ENCODE measurements at places on chromosomes 16 and 17. TPM values are rescaled to one million over a fixed set of nuclear protein-coding genes. Genes with fewer than 3 reads are reported as not detected.

SYCE1L gene
- total RNA-seq, result 0.12 TPM

ACE gene
- 4.4 TPM for total RNA-seq

PTX4 gene
- total RNA-seq, result not detected

G6PC1 gene
- total RNA-seq, result not detected

KRTAP16-1 gene
- not detected for total RNA-seq

DNA sequence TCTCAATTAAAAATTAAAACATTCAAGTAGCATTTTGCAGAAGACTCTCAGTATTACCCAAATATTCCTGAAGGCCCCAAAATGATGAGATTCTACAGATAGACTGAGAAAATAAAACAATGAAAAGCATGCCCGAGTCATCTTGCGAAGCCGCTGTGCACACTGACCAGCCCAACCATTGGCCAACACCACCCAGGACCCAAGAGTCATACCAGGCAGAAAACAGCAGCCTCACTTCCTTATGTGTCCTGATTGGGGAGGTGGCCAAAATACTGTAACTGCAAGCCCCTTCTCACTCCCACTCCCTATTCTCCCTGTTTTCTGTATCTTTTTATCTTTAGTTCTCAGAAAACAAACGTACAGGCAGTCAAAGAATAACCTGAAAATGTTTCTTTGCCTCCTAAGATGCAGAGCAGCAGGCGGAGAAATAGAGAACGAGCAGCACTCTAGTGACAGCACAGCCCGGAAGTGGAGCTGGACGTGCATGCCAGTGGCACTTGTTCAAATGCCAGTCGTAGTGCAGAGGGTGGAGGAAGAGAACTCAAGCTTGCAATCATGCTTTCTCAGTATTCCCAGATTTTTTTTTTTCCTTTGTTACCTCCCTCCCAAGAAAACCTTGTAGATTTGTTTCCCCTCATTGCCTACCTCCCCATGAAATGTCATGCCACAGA lies 182.3 kb upstream of the SOX9 start:
- no peak for DNase-seq

- no peak for DNase-seq
Measured at GRCh38 chr16:23274968-23275367, 27.1 kb upstream of the SCNN1B start.

GRCh38 chr16:77332792-77333191 lies 102.0 kb downstream of the ADAMTS18 start:
- DNase-seq, result no peak

DNA sequence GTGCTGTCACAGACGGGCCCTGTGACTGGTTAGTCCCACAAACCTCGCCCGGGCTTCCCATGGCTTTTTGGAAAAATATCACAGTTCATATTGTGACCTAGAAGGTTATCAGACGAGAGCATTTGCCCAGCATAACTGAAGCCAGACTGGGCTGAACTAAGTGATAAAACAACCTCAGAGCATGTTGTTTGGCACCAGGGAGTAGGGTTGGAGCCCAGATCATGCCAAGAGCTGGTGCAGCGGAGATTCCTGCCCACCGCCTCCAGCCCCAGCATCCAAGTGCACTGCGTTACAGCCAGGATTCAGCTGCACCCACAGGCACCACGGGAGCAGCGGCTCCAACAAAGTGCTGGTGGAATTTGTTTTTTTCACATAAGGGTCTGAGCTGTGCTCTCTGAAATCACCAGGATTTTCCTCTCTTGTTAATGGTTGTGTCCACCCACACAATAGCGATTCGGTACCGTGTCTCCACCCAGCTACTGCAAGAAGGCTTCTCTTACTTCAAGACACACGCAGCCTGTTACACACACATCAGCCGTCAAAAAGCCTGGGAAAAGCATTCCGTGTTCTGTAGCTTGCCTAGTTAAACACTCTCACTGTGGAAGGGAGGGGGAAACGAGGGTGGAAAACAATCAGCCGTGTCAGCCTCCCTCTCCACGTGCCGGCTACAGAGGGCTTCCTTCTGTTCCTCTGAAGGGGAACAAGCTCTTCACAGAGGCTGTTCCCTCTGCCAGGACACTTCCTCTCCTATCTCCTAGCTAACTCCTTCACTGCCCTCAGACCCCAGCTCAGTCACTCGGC lies 273.8 kb downstream of the C16orf95 start:
- no peak for DNase-seq

GRCh38 chr16:86533076-86533475 lies 22.0 kb downstream of the MTHFSD start:
- DNase-seq, result no peak

DNA sequence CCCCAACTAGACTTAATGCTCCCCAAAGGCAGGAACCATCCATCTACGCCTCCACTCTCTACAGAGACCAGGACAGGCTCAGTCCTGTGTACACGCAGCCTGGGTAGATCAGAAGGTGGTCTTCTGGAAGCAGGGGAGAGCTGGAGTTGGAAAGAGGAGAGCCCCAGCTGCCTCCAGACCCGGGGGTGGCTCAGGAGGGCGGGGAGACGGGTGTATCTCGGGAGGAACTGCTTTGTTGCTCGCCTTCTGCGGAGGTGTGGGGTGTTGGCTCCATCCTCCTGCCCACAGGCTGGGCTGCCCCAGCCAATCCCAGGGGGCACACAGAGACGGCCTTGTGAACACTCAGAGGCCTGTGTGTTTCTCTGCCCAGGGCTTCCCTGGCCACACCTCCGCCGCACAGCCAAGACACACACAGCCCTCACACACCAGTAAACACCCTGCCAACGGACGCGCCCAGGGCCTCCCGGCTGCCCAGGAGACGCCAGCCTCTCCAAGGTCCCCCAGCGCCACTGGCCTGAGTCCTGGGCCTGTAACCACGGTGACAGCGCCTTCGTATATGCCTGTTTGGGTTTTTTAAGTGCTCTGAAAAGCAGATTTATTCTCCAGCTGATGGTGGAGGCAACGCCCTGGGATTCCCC lies 143.4 kb upstream of the CDC42EP4 start:
- DNase-seq, result no peak

DNA sequence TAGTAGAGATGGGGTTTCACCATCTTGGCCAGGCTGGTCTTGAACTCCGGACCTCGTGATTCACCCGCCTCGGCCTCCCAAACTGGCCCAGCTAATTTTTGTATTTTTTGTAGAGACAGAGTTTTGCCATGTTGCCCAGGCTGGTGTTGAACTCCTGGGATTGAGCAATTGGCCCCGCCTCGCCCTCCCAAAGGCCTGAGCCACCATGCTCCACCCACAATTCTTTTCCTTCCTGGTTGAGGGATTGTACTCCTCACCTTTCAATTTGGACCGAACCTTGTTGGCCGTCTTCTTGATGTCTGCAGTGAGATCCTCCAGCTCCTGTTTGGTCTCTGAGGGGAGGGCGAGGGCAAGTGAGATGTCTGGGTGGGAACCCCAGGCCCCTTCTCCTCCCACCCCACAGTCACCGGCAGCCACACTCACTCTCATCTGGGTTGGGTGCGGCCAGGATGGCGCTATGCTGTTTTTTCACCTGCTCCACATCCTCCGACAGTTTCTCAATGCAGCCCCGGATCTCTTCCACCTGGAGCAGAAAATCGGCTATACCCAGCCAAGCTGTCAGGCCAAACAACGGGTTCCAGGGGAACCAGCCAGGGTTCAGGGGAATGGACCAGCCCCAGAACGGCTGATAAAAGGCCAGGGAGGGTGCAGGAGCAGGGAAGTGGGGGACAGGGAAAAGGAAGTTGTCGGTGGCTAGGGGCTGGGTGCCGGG lies 9.6 kb downstream of the STX1B start:
- no peak for DNase-seq
